Renal pelvis (tissue), 12 donors: ENCODE measurements at places on chromosomes 1 and 21.

DNA sequence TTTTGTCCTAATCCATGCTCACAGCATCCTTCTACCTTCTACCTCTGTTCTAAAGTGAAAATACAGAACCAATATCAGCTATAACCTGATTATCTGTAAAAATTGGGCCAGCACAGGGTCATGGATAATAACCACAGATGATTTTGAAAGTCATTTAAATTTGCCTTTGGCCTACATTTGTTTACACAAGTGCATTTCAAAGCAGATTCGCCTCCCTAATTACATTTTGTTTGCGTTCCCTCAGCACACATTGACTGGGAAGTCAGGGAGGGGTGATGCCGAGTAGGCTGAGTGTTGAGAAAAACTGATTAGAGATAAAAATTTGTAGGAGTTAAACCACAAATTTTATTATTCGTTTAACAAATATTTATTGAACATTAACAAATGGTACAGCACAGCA, 19.2 kb upstream of the RGS8 start:
- no peak for DNase-seq

GRCh38 chr1:27971674-27972073, 11.9 kb downstream of the XKR8 start:
- no peak for DNase-seq

GRCh38 chr21:30211071-30211470, 4.8 kb downstream of the CLDN8 start:
- DNase-seq, result no peak

GRCh38 chr1:58966103-58966916, 182.5 kb upstream of the JUN start:
- DNase-seq, result no peak

- DNase-seq, result no peak
Observed at GRCh38 chr1:51516649-51517158, 2.4 kb downstream of the EPS15 start.

DNA sequence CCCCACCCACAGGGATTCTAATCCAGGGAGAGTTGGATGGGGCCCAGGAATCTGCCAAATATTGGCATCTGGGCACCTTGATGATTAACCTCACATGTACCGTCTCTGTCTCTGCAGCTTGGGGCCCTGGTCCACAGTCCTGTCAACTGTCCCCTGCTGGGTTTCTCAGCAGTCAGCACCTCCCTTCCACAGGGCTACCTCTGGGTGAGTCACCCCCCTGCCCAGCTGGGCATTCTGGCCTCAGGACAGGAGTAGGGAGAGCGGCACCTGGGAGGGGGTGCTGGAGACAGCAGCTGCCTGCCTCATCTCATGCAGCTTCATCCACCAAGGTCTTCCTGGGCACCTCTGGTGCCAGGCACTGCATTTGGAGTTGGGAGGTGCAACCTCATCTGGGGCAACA, 100.6 kb upstream of the ACTL8 start:
- DNase-seq, result no peak

DNA sequence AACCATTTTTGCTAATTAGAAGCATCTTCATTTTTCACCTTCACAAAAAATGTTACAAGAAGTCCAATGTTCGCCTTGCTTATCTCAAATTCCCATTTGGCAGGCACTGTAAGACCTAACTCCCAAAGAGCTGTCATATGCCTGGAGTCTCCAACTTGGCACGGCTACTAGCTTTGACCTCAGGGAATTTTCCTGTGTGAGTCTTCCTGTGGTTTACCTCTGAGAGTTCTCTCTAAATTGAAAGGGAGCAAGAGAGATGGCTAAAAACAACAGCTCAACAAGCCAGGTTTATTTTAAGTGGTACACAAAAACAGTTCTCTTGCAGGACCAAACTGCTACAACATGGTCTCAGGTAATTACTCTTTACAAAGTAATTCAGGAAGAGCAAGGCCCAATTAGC, 756.0 kb upstream of the ADGRL2 start:
- DNase-seq, result no peak
